Activated T-cell treated with anti-CD3 and anti-CD28 coated beads for 1 hour (primary cell): ENCODE measurements at places on chromosomes 12 and 14.

DNA sequence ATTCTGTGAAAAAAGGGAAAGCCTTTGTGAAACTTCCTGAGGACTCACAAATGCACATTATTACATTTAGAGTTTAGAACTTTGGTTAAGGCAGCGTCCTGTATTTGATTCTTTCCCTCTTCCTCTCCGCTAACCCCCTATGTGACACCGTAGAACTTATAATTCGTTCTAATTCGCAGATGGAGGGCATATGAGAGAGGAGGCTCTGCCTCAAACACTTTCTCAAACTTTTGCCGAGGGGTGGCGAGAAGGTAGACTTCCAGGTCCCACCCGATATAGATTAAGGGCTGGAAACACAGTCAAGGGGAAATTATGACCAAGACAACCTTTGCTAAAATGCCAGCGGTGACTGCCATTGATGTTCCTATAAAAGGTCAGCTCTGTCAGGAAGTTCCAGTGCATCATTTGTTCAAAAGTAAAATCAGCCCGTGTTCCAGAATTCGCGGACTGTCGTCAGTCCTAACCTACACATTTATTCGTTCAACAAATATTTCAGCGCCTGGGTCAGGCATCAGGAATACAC lies 904 bp upstream of the PAPOLA start:
- DNase-seq: no peak

DNA sequence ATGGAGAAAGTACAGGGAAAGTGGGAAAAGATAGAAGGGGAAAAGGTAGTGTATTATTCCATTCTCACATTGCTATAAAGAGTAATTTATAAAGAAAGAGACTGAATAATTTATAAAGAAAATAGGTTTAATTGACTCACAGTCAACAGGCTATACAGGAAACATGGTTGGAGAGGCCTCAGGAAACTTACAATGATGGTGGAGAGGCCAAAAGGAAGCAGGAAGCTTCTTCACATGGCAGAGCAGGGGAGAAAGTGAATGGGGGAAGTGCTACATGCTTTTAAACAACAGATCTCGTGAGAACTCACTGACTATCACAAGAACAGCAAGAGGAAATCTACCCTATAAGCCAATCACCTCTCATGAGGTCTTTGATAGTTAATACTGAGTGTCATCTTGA lies 725.0 kb upstream of the FLRT2 start:
- DNase-seq: no peak

- DNase-seq: no peak
Measured at GRCh38 chr12:77352946-77353345, 287.6 kb upstream of the E2F7 start.

DNA sequence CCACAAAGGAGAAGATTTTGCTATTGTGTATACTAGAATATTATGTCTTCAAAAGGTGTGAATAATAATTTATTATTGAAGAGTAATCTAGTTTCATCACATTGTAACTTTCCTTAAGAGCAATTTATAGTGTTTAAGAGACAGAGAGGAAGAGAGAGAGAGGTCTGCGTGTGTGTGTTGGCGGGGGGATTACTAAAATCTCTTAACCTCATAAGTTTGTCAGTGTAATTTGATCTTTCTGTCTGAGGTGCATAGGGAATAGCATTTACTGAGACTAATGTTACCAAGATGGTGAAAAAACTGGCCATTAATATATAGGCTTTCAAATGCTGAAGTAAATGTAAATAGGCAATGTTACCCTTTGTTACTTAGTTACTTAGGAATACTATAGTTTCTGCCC lies 48.2 kb upstream of the BTG1 start:
- no peak for DNase-seq

GRCh38 chr14:93729993-93730392 lies 58.3 kb downstream of the PRIMA1 start:
- no peak for DNase-seq

GRCh38 chr12:46071335-46071734 lies 81.0 kb upstream of the SCAF11 start:
- DNase-seq: no peak

GRCh38 chr12:639988-640387 lies 23.3 kb downstream of the NINJ2 start:
- DNase-seq: no peak

DNA sequence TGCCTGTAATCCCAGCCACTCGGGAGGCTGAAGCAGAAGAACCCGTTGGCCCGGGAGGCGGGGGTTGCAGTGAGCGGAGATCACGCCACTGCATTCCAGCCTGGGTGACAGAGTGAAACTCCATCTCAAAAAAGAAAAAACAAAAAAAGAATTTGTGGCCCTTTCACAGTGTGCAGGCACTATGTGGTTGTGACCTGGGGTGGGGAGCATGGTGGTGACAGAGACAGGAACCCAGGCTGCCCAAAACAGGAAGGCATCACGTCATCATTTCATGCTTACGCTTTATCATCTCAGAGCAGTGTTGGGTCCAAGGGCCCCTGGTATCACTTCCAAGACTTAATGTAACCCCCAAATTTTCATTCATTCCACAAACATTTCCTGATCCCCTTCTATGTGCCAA lies 175.7 kb upstream of the GSC start:
- DNase-seq: peak; percentile 6

DNA sequence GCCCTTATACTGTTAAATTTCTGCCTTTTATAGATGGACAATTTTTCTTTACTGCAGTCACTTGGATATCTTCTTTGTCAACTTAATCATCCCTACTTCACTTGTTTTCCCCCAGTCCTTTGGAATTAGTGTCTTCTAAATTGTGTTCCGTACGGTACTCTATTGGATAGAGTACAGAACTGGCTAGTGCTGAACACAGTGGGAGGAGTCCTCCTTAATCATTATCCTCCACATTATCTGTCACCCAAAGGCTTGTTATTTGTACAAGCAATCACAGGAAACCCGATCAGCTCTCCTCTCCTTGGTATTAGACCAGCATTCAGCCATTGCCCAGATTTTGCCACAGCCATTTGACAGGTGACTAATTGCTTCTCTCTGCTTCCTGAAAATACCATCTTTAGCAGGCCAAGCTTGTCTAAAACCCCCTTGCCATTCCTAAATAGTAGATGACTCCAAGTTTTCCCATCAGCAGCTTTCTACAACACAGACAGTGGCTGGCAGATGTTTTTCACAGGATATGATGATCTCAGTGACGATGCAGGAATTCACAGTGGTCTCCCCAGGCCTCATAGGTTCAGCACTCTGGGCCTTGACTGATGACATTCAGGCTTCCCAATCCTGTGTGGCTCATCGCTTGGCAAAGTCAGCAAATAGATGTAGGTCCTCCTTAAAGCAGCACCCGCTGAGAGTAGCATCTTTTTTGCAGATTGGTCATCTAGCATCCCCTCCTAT lies 216.0 kb upstream of the RGS6 start:
- no peak for DNase-seq

GRCh38 chr12:14373217-14373616 lies 7.7 kb downstream of the ATF7IP start:
- no peak for DNase-seq

DNA sequence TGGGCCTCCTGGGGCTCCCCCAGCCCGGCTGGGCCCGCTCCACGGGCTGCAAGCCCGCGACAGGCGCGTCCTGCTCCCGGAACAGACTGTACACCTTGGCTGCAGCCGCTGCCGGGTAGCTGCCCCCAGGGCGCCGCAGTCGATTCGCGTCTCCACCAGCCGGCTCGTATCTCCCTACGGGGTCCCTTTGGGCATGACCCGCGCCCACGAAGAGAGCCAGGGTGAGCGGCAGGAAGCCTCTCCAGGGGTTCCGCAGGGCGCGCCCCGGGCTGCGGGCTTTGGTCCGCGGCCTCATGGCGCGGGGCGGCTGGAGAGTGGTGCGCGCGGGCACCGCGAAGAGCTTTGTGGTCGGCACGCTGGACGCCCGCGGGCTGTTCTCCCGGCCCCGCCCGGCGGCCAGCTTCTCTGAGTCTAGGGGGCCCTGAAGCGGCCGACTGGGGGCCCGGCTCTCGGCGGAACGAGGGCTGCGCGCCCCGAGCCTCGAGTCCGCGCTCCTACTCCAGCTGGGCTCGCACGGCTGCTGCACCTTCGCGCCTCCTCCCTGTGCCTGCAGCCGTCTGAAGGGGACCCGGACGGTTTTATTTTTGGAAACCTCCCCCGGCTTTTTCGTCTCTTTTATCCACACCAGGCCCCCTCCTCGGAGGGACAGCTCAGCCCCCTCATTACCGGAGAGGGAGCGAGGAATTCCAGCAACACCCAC lies at the start of gene LTBP2:
Gene LTBP2 (minus strand): TSS at position 588 of the 700 bp plus-strand sequence. CDS start 293 bp downstream, at position 295.
- no peak for DNase-seq

GRCh38 chr14:75286313-75286712 lies 7.7 kb downstream of the FOS start:
- DNase-seq: no peak

DNA sequence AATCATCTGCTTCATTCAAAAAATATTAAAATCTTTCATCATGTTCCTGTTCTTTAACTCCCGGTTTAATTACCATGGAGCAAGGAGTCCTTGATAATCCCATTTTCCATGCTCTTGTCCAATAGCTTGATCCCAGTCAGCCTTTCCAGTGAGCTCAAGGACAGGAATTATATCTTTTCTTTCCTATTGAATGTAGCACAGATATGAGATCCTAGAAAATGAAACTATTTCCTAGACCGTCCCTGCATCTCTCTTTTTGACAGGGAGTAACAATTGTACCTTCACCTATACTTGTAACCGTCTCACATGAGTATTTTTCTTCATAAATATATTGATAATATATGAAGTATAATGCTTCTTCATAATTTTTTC lies 35.6 kb downstream of the PIK3C2G start:
- no peak for DNase-seq

DNA sequence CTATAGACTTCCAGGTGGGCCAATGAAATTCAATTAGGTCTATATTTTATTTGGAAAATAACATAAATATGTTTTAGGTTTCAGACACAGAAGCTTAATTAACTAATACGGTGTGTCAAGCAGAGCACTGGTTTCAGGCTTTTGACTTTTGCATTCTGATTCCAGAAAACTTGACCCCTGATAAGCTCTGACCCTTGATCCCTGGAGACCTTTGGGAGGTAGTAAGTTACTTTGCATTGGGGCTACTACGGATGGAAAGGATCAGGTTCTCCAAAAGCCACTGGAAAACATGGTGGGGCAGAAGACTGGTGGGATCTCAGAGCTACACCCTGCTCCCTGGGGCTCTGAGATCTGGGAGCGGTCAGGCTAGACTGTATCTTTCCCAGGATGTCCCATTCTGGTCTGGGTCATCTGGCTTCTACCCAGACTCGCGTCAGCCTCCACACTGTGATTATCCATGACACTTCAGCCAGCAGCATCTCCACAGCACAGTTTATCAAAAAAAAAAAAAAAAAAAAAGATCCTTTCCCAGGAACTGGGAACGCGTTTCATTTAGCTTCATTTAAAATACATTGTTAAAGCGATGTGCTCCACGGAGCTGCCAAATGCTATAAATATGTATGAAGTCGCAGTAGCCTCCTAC lies 17.8 kb upstream of the EMP1 start:
- DNase-seq: no peak

GRCh38 chr12:90290980-90291975 lies 582.6 kb upstream of the ATP2B1 start:
- no peak for DNase-seq

DNA sequence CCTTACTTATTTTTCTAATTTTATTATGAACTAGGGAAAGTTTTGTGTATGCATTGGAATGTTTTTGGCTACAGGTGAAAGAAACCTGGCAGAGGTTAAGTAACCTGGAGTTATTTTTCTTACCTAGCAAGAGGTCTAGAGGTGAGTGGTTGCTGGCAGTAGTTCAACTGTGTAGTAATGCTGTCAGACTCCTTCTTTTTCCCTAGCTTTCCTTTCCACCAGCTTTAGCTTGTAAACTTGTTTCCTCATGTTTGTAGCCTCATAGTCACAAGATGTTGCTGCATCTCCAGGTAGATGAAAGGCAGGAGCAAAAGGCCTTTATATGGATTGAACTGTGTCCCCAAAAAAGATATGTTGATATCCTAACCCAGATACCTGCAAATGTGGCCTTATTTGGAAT lies 105.1 kb upstream of the AMIGO2 start:
- DNase-seq: no peak

- DNase-seq: no peak
Measured at GRCh38 chr12:3130057-3130830, 53.1 kb downstream of the TSPAN9 start.

GRCh38 chr12:126191031-126191891 lies 1126.0 kb downstream of the AACS start:
- no peak for DNase-seq
